ENCODE measurements at places on chromosomes 1 and 21.
A peak's percentile ranks its signal among the peaks of the same experiment; 100 is the strongest.

DNA sequence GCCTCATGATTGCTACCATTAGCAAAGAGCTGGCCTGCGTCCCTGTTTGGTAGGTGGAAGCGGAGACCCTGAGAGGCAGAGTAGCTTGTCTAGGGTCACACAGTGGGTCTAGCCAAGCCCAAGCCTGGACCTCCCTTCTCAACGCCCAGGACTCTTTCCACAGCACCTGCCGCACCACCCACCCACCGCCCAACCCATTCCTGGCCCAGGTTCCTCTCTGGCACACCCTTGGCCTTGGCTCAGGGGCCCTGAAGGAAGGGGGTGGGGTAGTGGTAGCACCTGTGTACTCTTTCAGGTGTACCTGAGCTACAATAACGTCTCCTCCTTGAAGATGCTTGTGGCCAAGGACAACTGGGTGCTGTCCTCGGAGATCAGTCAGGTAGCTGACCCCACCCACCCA lies 19.3 kb downstream of the FAM151A start:
- DNase-seq: no peak

DNA sequence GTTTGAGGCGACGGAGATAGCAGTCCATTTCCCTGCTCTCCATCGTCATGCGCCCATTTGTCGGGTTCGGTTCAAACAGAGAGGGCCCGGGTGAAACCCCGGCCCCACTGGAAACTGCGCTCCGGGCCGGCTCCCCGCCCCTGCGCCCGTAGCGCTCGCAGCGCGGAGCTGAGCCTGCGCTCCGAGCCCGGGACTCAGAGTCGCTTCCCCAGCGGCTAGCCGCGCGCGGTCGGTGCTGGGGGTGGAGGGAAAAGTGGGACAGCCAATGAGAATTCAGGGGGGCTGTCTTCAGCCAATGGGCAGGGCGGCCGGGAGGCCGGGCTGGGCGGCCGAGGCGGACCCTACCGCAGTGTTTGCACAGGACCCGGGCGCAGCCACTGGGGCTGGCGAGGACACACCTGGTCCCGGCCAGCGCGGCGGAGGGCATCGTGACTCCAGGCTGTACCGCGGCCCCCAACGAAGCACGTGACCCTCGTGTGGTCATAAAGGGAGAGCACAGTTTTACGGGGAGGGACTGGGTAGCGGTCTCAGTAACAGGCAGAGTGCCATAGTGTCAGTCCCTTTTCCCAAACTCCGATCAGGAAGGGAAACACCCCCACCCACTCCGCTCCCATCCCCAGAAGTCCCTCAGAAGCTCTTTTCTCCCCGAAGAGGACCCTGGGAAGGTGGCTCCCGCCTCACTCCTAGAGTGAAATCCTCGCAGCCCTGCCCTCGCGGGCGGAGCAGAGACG lies at the start of gene INKA2:
Gene INKA2, minus strand, starts transcription at position 202 of the 731 bp plus-strand sequence. Its CDS starts 153 bp downstream, at position 49.
- peak; percentile 89 for DNase-seq

DNA sequence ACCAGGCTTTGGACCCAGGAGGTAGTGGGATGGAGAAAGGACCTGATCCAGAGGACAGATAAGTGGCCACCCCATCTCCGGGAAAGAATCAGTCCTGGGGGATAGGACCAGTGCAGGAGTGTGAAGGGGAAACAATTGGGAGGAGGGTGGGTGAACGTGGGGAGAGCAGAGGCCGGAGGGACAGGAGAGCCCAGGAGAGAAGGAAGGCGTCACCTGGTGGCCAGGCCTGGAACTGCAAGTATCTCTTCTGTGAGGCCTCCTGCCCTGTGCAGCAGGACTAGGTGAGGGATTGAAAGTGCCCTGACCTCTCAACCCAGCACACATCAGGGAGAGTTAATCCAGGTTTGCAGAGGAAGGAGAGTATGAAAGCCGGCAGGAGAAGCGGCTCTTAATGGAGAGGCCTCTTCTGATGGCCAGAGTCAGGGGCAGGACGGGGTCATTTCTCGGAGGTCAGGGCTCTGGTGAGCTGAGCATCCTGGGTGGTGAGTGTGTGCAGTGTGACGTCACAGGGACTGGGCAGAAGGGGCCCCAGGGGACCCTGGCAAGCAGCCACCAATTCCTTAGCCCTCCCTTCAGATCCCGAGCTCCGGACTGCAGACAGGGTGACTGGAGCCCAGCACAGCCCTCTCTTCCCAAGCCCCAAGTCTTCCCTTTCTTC lies 9.2 kb upstream of the LAD1 start:
- DNase-seq: peak; percentile 87

- no peak for DNase-seq
Observed at GRCh38 chr1:17084787-17085186, 31.0 kb upstream of the SDHB start.

DNA sequence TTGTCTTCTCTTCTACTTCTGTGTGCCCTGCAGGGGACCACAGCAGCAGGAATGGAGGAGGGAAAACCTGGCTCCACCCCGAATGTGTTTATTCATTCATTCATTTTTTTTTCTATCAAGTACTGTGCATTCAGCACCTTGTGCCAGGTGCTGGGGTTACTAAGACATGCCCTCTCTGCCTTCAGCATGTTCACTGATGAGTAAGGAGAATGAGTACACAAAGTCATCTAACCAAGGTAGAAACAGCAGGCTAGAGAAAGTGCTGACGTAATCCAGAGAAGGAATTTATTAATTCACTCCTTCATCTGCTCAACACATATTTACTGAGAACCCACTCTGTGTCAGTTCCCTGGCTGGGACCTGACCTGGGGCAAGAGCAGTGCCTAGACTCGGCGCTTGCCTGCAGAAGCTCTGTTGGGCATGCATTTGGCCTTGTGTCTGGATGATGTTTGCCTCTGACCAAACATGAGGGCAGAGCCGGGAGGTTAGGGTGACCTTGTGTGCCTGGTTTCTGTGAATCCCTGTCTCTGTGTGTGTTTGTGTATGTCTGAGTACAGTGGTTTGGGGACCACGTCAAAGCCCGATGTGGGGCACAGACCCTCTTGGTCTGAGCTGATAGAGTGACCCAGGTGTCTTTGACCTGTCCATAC lies 3.3 kb upstream of the MYOG start:
- DNase-seq: no peak

DNA sequence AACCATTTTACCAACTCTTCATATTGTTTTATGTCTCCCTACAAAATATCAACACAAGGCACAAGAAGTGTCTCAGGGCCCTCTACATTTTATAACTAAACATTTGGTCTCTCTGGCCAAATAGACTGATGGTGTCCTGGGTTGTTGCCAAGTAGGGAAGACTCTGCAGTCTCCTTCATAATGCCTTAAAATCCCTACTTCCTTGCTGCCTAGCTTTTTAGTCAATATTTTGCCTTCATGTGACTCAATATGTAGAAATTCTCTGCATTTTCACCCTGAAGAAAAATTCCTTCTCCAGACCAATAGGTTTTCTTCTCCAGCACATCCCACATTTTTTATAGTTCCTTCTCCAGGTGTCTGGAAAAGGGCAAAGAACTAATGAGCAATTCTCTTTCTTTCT lies 72.6 kb upstream of the IPO9 start:
- DNase-seq: no peak

GRCh38 chr1:90175490-90176167 lies 180.7 kb downstream of the ZNF326 start:
- DNase-seq: no peak

DNA sequence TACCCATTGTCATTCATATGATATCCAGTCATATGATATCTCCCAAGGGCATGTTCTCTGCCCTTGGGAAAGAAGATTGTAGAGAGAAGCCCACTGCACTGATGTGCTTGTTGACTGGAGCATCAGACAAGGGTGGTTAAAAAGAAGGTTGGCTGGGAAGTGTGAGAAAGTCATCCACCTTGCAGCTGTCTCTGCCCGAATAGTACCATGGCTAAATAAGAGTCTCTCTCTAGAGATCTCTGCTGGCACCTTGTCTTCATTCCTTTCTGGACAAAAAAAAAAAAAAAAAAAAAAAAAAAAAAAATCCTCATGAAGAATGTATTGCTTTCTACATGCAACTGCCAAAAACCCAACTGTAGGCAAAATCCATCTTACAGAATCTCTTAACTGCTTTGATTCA lies 349.7 kb upstream of the ESRRG start:
- no peak for DNase-seq

DNA sequence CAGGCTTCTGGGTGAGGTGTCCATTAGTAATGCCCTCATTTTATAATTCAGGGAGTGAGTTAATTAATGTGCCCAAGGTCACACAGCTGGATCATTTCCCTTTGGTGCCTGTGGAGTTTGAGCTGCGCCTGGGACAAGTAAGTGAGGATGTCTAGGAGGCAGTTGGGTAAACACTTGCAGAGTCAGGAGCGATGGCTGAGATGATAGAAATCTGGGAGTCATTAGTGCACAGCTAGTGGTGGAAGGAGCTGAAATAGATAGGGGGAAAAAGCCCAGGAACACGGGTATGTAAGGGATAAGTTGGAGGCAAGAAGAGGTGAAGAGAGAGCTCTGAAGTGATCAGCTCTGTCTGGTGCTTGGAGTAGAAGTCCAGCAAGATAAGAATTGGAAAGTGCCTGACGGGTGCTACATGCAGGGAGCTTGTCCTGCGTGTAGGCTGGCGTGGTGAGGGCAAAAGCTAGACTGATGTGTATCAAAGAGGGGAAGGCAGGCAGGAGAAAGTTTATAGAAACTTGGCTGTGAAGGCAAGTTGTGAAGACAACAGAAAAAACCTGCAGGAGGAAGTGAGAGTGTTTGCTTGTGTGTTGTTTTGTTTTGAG lies 1.7 kb upstream of the SCAF4 start:
- DNase-seq: no peak

DNA sequence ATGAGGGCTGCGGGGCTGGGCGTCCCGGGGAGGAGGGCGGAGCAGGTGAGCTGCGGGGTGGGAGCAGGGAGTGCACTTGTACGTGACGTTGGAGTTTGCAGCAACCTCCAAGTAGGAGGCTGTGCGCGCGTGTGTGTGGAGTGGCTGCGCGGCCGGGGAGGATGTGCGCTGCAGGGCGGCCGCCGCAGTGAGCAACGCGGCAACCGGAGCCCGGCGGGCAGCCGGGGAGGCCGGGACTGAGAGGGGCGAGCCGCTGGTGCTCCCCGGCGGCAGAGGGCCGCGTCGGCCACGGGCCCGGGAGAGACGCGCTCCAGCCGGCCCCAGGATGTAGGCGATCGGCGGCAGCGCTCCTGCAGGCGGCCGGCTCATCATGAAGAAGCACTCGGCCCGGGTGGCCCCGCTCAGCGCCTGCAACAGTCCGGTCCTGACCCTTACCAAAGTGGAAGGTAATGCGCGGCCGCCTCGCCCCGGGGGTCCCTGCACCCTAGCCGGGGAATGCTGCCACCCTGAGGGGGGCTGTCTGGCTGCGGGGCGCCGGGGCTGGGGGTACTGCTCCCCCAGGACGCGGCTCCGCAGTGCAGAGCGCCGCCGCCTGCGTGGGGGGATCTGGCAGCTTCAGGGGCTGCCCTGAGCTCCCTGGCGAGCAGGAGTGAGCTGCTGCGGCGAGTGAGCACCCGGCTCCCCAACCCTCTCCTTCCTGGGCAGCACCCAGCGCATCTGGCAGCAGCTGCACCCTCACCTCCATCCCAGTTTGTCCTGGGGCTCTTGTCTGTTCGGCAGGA lies 158.9 kb upstream of the COA6 start:
- no peak for DNase-seq
